NCI-H1092 (cell line): ENCODE measurements at places on chromosomes 7 and 10.

DNA sequence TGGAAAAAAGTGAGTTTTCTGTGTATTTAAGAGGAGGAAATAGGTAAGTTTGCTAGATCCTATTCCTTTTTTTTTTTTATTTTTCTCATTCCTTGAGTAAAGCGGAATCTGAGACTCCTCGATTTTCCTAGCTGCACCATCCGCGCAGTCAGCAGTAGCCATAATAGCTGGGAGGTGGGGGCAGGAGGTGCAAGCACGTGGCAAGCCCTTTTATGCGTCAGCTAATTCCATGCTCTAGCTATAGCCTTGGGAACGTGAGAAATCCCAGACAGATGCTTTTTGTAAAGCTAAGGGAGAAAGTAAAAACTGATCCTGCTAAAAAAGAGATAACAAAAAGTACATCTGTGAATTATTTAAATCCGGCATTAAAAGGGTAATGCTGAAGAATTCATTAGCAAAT is 33.2 kb upstream of the TPK1 start:
- DNase-seq, result no peak

GRCh38 chr10:100683004-100683403 is 62.4 kb upstream of the PAX2 start:
- no peak for DNase-seq

- DNase-seq, result no peak
These were observed 40.4 kb downstream of the AFAP1L2 start for GRCh38 chr10:114363745-114364454.

DNA sequence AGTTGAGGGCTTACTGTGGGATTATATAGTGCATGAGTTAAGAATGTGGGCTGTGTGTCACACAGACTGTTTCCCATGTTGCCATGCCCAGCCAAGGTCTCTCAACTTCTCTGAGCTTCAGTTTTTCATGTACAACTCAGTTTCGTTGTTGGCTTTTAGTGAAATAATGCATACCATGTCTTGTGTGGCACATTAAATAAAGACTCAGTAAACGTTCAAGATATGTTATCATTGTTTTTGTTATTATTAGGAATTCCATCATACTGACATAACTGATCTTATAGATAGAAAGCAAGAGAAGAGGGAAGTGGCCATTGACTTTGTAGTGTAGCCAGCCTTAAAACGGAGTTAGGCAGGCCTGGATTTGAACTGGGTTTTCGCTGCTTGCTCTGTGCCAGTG is 2.9 kb downstream of the CDK14 start:
- DNase-seq, result no peak

GRCh38 chr10:96407560-96408069 is 48.8 kb upstream of the OPALIN start:
- no peak for DNase-seq

DNA sequence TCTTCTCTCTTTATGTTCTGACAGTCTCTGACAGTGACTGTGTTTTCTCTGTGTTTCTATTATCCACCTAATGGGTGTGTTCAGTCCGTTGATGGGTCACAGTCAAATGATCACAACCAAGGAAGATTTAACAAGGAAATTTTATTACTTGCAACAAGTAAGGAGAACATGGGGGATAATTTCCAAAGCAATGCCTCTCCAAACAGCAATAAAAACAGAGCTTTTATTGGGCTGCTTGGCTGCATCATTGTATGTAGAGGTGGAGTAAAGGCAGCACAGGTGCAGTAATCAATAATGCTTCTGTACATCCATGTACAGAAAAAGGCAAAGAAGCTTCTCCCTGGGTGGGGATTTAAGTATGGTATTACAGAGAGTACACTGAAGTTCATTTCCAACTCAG is 1525.6 kb downstream of the REEP3 start:
- no peak for DNase-seq

DNA sequence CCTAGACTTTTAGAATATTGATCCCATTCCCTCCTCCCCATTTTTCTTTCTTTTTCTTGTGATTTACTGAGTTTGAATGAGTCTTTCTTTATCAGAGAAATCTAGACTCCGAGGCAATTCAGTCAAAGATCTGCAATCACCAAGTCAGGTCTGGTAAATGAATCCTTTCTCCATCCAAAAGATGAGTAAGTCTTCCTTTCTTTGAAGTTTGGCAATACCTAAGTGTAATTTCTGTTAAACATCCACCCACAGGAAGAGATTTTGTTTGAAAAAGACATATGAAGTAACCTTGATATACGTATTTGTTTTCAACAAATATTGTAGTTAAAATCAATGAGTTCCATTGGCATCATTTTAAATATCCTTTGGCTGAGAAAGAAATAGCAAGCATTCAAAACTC is 58.3 kb downstream of the SLC39A12 start:
- DNase-seq, result no peak

DNA sequence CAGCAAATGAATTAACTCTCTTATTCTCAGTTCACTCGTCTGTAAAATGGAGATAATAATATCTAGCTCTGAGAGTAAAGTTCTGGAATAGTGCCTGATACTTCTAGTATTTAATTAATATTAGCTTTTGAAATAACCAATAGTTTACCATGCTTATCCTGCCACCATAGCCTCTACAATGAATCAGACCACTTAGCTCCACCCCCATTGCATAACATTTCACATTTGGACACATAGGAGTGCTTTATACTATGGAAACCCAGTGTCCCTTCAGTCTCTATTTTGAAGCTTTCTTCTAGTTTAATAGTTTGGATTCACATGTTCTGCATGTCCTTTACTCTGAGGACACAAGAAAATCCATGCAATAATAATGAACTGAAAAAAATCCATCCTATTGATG is 427.3 kb upstream of the C7orf33 start:
- DNase-seq, result no peak

GRCh38 chr7:2553831-2554581 is 1.3 kb downstream of the BRAT1 start:
- no peak for DNase-seq

GRCh38 chr7:179209-179681 is 13.1 kb upstream of the FAM20C start:
- DNase-seq, result no peak

DNA sequence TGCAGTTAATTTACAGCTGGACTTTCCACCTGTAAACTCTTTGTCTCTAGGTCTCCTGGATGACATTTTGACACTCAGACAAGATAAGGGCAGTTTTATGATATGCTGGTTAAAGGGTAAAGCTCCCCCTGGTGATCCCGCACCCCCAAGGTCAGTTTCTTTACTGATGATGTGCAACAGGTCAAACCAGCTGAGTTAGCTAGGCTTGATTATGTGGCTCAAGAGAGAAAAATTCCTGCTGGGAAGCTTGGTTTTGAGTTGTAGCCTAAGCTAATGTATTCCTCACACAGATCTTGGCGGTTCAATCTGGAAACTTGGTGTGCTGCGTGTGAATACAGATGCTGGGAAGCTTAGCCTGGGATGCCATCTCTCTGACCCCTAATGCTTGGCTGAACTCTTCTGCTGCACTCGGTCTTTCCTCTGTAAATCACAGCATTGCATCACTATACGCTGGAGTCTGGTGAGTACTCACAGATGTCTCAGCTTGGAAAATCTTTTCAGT is 11.4 kb upstream of the AKR1D1 start:
- DNase-seq, result no peak

- DNase-seq, result no peak
These were observed 135.2 kb upstream of the MGMT start for GRCh38 chr10:129331839-129332220.

GRCh38 chr10:79947787-79948424 is 999 bp downstream of the SFTPD start:
- DNase-seq, result no peak

DNA sequence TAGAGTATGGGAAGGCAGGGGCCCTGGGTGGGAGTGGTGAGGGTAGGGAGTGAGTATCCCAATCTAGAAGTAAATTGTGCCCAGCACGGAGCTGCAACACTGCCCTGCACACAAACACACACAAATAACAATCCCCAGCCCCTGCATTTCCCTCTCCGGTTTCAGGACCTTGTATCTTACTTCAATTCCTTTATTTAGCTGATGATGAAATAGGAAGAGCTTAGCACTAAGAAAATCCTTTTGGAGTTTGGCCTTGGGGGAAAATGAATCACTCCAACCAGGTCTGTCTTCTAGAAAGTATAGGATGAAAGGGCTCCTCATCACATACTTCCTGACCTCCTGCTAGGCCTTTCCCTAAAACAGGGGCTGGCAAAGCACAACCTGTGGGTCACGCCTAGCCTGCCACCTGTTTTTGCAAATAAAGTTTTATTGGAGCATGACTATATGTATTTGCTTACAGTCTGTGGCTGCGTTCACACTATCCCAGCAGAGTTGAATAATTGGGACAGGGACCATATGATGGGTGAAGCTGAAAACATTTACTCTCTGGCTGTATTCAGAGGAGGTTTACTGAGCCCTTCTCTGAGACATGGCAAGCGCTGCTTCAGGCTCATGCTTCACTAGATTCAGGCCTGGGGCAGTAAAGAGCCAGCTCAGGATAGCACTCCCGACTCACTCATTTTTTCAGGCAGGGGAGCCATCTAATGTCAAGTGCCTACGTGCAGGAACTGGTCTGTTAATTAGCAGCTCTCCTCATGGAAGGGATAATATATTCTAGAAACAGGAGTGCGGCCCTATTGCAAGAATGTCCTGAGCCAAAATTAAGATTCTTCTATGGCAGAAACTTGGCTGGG is 111.0 kb downstream of the EGFR start:
- no peak for DNase-seq

GRCh38 chr7:151395036-151395367 is 14.8 kb downstream of the WDR86 start:
- DNase-seq, result no peak

GRCh38 chr7:70660154-70660818 is 471.7 kb upstream of the GALNT17 start:
- no peak for DNase-seq
